ENCODE measurements at places on chromosomes 2 and 18.
A peak's percentile ranks its signal among the peaks of the same experiment; 100 is the strongest.

- no peak for DNase-seq
Observed at GRCh38 chr2:161355983-161356382, 47.8 kb downstream of the PSMD14 start.

DNA sequence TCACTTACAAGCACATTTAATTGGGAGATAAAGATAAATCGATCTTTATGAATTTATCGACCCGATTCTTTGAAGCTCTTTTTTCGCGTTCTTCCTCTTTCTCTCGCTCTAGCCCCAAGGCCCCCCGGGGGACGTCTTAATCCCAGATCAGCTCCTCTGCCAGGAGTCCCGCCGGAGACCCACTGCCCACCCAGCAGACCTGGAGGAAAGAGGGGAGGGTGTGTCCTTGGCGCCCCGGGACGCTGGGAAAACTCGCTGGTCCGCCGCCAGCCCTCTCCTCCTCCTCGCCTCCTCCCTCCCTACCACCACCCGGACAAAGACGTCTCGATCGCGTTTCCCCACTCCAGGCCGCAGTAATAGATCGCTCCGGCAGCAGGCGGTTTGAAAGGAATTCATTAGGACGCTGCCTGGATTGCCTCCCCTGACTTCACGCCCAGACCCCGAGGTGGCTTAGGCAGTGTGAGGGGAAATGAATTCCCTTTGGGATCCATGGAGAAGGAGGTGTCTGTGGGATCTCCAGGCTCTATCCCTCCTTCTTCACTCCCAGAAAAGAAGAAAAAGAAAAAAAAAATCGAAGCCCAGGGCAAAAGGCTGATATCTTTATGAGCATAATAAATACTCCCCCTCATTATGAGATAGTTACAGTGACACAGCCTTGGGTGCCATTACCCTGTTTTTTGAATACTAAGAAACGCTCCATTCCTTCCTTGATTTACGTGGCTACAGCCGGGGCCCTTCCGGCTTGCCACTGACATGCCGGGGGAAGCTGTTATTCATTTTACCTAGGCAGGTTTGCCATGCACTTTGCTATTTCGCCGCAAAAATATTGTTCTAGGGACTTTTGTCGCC is 1.8 kb upstream of the GBX2 start:
- DNase-seq: no peak

GRCh38 chr2:126952216-126952615 is 53.5 kb downstream of the TEX51 start:
- DNase-seq: no peak

GRCh38 chr18:31105733-31106132 is 3.5 kb upstream of the DSC2 start:
- DNase-seq: no peak

DNA sequence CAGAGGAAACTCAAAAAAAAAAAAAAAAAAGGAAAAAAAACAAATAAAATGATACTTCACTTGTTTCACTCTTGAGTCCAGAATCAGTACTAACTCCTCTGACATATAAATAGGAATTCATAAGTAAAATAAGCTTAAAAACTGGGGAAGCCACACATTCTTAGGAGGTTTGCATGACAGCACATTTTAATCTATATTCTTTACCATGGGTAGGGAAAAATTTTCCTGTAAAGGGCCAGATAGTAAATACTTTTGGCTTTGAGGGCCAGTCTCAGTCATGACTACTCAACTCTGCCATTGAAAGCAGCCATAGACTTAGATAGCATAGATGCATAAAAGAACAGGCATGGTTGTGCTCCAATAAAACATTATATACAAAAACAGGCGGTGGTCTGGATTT is 145.2 kb downstream of the BCL11A start:
- no peak for DNase-seq

DNA sequence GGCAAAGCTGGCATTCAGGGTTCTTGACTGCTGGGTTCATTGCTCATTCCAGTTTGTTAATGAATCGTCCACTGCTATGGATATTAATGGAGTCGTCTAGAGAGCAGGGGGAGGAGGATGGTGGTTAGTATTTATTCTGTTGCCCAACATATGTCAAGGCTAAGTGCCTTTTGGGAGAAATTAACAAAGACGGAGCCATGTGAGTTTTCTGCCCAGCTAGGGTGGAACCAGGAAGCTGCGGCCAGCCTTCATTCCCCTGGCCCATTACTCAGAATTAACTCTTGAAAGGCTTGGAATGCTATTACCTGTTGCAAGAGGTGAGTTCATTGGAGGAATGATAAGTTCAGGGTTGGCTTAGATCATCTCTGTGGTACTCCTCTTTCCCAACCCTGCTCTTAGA is 19.3 kb downstream of the IGFBP2 start:
- DNase-seq: no peak

DNA sequence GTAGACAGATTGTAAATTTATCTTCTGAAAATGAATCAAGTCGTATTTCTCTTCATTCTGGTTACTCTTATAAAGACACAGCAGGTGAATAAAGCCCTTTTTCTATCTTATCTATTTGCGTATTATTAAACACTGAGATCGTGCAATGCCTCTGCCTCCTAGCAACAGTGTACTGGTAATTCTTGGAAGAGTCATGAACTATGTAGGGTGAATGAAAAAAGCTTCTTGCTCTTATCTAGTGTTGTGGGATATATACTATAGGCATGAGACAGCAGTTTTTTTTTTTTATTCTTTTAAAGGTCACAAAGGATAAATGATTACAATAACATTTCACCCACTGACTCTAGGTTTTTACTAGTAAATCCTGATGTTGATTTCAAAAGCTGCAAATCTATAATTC is 324.2 kb downstream of the PDE11A start:
- no peak for DNase-seq

DNA sequence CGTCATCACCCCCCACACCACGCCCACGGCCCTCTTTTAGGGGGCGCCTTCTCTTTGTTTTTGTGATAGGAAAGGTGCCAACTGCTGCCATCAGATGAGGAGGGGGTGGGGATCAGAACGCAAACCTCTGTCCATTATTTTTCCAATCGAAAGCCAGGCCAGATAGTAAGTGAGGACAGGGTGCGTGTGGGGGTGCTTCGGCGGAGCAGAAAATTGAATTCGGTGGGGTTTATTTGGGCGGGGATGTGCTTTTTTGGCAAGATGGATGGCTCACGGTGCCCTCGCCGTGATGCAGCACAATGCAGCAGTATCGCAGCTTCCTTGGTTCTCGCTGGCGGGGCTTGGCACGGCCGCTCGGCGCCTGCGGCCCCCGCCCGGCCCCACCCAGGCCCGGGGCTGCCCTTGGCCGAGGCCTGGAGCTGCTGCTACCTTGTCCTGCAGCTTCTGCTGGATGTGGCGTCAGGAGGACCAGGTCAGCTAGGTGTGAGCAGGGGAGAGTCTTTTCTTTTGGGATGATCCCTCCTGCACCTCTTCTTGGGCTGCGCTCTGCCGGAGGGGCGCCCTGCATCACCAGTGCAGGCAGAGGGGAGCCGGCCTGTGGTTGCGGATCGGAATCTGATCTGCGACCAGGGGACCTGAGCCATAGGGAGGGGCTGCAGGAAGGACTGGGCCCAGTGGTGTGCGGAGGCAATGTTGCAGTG is 1.3 kb downstream of the SPTBN1 start:
- DNase-seq: peak; percentile 34

DNA sequence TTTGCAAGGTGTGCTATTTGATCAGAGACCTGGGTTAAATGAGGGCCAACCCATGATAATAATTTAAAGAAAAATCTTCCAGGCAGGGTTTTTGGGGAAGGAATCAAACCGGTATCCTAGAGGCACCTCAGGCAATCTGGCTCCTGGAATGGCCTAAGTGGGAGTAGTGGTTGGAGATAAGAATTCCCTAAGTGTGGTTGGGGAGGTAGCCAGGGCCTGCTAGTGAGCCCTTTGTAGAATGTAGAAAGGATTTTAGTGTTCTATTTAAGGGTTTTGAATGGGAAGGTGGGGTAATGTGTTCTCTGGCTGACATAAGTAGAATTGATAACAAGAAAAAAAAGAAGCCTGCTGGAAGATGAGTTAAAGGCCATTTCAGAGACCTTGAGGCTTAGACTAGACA is 422.2 kb downstream of the XIRP2 start:
- no peak for DNase-seq

DNA sequence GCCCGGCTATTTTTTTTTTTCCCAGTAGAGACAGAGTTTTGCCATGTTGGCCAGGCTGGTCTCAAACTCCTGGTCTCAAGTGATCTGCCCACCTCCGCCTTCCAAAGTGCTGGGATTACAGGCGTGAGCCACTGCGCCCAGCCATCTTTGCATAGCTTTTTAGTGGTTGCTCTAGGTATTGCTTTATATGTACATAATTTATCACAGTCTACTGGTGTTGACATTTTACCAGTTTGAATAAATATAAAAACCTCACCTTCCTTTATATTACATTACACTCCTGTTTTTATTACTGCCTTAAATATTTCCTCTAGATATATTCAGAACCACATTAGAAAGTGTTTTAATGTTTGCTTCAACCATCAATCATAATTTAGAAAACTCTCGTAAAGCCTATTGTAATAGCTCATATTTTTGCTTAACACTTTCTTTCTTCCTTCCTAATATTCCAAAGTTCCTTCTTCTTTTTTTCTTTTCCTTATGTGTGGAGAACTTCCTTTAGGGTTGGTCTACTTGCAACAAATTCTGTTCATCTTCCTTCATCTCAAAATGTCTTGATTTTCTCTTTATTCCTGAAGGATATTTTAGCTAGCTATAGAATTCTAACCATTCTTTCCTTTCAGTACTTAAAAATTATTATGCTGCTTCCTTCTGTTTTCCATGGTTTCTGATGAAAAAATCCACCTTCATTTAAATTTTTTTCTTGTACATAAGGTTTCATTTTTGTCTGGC is 82.2 kb upstream of the DAPL1 start:
- DNase-seq: no peak

DNA sequence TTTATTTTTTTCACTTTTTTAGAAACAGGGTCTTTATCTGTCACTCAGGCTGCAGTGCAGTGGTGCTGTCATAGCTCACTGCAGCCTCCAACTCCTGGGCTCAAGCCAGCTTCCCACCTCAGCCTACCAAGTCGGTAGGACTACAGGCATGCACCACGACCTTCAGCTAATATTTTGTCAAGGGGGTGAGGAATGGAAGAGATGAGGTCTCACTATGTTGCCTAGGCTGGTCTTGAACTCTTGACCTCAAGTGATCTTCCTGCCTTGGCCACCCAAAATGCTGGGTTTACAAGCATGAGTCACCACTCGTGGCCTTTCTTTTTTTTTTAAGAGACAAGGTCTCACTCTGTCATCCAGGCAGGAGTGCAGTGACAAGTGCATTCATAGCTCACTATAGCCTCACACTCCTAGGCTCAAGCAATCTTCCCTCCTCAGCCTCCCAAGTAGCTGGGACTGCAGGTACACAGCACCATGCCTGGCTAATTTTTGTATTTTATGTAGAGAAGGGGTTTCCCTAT is 13.4 kb downstream of the PPP1R7 start:
- DNase-seq: no peak

- DNase-seq: peak; percentile 82
Observed at GRCh38 chr2:158745067-158745865, 49.9 kb upstream of the DAPL1 start.

DNA sequence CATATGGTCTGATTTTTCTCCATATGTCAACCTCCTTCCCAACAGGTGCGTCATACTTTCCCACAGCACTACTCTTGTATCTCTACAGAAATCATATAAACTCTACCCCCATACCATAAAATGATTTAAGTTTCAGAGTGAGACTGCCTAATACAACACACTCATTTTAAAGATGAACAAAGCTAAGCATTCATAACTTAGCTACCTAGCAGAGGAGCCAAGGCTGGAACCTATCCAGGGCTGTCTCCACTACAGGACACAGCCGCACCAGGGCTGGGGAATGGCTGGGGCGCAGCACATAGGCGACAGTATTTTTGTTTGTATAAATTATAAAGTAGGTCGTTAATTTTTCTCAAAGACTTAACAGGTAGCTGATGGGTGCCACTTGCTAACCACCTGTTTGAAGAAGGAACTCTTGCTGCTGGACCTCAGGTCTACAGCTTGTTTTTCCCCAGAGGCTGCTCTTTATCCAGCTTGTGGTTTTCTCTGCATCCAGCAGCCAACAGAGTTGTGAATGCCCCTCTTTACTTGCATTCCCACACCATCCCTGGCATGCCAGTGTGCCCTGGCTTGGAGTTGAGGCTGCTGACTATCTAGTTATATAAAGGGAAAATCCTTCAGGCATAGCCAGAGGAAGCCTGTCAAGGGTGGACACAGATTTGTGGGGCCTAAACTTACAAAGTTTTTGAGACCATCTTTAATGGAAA is 62.0 kb downstream of the HNRNPLL start:
- DNase-seq: no peak

DNA sequence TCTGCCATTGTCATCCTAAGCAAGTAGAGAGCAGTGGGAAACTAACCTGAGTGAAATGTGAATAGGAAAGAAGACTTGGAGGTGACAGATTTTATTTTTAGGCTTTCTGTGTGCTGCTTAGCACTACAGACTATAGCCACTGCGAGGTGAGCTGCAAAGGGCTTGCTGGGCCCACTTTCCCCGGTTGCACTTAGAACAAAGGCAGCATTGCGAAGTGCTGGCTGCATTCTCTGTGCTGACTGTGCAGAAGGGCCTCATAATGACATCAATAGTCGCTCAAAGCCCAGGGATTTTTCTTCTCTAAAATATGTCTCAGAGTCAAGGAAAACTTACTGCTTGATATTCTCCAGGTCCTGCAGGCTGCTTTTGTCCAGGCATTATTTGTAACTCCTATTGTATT is 592.1 kb downstream of the TDRD15 start:
- no peak for DNase-seq
